ENCODE measurements at places on chromosomes 3 and 15.

DNA sequence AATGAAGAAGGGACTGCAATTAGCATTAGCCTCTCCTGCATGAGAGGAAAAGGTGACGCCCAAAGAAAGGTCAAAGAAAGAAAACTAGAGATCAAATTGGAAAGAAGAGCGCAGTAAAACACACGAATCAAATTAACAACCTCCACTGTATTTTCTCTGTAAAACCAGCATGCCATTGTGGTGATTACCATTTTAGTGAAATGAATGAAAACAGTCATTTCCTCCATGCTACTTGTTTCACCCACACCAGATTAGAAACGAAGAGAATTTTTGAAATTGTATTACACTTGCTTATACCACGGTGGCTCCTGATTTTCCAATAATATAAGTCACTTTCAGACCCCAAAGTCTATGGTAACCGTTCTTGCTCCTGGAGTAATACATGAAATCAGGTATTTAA is 71.6 kb downstream of the SUMF1 start:
- DNase-seq, result no peak

DNA sequence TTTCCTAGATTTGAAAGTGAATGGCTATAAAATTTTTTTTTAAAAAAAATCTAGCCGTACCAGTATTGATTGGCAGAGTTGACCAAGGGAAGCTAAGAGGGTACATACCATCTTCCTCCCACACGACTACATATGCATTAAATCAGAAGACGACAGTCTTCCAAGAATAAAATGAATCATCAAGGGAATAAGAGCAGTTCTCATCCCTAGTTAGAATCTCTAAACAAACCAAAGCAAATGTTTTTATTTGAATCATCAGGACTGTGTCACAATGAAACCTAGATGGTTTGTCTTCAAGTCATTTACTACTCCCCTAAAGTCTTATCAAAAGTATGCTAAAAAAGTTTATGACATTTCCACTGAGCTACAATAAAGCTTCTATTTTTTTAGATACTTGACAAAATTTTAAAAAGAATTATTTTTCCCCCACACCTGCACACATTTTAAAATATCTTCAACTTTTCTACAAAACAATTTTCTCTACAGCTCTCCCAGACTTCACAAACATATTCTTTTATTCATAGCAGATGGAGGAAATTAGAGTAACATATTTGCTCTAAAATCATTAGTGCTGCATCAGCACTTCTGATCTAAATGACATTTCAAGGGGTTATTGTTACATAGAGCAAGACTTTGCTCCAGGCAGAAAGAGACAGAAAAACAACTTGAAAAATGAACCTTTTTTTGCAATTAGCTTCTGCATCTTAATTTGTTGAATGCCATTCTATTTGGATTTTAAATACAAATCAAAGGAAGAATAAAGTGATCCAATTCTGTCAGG is 547.1 kb downstream of the FHIT start:
- no peak for DNase-seq

GRCh38 chr15:83656192-83656591 is 2.3 kb downstream of the ADAMTSL3 start:
- DNase-seq, result no peak

- no peak for DNase-seq
Observed at GRCh38 chr3:28188686-28189085, 52.7 kb upstream of the CMC1 start.

GRCh38 chr3:69423463-69424155 is 37.7 kb upstream of the FRMD4B start:
- DNase-seq, result no peak

All from activated T-cell treated with anti-CD3 and anti-CD28 coated beads, Interleukin-2, amount 50 U/mL, for 24 hours (primary cell).